T-helper 17 cell (primary cell): ENCODE measurements at places on chromosomes 12 and 14.

DNA sequence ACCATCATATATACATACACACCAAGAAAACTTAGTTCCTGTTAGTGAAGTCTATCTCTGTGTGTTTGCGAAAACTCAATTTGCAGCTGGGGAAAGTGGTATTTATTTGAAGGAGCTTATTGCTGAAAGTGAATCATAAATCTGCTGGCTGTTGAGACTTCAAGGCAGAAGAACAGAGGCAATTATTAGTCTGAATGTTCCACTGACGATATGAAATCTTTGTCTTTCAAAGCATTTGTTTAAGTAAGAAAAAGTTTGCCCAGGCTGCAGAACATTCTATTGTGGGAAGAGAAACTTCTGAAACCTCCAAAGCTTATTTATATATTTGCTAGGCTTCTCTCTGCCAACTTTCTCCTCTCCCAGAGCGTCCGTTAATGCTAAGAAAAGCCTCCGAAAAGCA lies 255.7 kb upstream of the TMPO start:
- no peak for DNase-seq

DNA sequence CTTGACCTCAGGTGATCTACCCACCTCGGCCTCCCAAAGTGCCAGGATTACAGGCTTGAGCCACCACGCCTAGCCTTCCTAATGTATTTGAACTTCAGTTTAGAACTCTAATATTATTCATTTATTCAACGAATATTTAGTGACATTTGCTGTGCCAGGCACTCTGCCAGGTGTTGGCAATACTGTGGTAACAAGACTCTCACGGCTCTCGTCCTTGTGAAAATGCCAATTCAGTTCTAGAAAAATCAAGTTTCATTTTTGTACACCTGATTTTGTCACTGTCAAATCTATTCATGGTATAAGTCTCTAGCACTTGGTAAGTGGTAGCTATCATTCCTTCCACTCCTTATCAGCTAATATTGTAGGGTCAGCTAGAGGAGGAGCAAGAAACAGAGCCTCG lies 6.3 kb upstream of the PWP1 start:
- DNase-seq, result no peak

DNA sequence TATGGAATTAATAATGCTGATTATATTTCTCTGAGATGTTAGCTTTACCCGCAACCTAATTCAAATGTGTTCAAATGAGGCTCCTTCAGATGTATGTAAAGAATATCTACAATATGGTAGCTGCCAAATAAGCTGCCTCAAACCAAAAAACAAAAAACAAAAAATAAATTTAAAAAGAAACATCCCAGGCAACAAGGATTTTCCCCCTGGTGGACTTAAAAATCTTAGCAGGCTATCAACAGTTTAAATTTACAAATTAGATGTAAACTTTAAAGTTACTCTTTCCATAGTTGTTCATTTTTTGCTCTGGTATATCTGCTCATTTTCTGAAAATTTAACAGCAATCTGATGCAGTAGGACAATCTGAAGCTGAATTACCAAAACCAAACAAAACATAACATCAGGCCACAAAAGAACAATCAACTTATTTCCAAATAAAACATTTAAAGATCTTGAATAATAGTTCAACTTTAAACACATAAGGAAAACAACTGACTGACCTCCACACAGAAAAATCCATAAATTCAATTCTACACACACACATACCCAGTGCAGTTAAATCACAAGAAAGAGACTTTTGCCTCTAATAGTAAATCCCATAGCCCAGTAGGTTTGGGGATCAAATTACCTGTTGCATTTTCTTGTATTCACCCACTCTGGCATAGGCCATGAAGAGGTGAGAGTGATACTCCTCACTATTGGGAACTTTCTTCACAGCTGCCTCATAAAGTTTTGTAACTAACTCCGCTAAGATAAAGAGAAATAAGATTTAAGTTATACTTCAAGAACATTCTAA lies 21.3 kb downstream of the NAA25 start:
- DNase-seq, result no peak

DNA sequence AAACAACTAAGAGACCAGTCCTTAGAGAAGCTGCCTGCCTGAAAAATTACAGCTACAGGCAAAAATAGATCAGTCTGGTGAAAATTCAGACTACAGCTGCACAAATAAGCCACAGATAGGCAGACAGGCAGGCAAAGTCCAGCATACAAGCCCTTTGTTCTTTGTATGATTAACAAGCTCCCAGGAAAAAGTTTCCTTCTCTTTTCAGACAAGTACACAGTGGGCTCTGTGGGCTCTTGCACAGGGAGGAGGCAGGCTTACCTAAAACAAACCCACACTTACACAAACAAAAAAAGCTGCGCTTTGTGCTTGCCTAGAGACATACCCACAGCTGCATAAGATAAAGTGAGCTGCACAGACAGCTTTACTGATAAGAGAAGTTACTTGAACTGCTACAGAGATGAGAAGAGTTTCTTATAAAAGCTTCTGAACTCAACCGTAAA lies 7.7 kb downstream of the OR6C68 start:
- DNase-seq, result no peak

DNA sequence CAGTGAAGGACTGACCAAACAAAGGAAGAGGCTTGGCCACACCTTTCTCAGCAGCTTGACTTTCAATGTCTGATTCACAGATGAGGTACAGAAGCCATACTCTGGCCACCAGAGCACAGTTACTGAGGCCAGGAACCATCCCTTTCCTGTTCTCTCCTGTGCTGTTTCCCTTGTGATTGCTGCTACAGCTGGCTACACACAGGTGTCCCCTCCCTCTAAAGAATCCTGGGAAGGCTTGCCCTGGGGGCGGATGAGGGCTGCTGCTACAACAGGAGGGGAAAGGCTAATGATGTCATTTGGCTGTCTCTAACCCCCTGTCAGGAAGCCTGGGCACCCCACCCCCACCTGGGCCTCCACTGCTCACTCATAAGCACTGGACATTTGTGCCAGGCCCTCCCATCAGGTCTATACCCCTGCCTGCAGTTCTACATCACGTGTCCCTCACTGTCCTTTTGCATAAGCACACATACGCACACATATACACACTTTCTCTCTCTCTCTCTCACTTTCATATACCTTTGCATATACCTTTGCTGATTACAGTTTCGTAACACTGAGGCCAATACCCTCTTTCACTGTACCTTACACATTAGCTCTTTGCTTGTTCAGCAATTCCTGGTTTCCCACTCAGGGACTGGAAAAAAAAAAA lies 41.4 kb downstream of the PRPF40B start:
- no peak for DNase-seq
